ENCODE measurements at places on chromosomes 3 and 15.

DNA sequence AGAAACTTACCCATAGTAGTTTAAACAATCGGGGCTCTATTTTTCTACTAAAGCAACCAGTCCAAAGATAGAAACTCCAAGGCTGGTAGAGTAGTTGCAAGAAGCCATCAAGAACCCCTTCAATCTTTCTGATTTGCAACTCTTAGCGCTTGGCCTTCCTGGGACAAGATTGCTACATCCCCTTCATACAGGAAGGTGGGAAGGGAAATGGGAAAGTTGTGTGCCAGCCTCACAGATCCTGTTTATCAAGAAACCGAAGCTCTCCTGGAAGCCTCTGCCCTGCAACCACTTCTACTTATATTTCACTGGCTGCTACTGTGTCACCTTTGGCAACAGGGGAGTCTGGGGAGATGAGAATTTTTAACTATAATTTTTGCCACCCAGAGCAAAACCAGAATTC, 46.2 kb downstream of the OSBPL10 start:
- DNase-seq = no peak

- DNase-seq = no peak
These were observed 131.9 kb downstream of the DNAJB8 start for GRCh38 chr3:128334766-128335165.

GRCh38 chr3:8822141-8822540, 52.7 kb upstream of the OXTR start:
- no peak for DNase-seq

DNA sequence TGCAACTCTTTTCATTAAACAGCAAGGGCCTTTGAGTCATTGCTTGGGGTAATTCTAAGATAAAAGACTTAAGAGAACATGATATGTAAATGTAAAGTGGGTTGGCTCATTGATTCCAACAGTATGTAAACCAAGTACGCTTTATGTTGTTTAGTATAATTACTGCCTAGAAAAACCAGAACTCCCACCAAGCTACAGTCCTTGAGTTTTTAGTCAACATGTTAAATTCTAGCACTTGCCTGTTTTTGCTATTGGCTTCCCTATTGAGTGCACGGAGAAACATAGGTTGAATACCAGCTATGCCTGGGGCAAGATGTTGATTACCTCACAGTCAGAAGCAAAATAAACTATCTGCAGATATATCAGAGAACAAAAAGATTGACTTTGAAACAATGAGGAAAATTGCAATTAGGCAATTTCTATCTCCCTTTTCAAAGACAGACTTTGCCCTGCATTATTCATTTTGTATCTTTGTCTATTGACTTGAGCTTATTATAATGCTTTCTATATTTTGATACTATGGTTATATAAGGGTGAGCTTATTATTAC, 179.3 kb downstream of the ZPLD1 start:
- no peak for DNase-seq

DNA sequence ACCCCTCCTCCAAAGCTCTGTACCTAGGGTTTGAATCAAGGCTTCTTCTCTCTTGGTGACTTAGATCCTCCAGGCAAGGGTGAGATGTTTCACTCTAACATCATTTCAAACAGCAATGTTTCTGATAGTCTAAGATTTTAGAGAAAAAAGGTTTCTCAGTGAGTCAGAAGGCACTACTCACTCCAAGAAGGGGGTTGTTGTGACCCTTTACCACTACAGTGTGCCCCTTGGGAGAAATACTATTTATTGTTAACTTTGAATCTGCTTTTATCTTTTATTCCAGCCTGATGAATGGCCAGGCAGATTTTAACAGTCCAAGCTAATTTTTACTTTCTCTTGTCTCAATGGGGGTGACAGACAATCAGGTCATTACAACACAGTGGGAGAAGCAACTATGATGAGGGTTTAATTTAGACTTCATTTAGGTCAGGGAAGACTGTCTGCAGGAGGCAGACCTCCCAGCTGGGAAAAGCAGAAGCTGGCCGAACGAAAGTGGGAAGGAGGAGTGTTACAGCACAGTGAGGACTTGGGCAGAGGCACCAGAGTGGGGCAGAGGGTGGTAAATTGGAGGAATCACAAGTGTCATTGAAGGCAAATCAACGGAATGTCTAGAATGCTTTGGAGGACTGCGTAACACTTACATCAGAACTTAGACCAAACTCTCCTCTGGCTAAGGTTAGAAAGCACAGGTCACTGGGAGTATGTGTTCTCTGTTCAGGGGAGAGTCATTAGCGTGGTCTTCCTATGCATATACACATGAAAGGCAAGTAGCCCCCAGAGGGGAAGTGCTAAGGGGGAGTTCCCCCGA, 21.2 kb downstream of the ZNF860 start:
- DNase-seq = no peak

- DNase-seq = no peak
These were observed 208.7 kb downstream of the RAP2B start for GRCh38 chr3:153370680-153371079.

GRCh38 chr3:141122455-141123030, 71.4 kb downstream of the SPSB4 start:
- DNase-seq = no peak

- no peak for DNase-seq
These were observed 111.9 kb downstream of the ETFA start for GRCh38 chr15:76199106-76200082.

- DNase-seq = no peak
These were observed 61.7 kb downstream of the SIDT1 start for GRCh38 chr3:113594066-113594465.

Measured in WERI-Rb-1 (cell line).